ENCODE measurements at places on chromosomes 3 and 15. TPM values are rescaled to one million over a fixed set of nuclear protein-coding genes. Genes with fewer than 3 reads are reported as not detected.

The HHATL gene
- polyA plus RNA-seq = not detected

The DIS3L gene
- polyA plus RNA-seq = 27.6 TPM

The PDE8A gene
- 3.4 TPM for polyA plus RNA-seq

- no peak for DNase-seq
- H3K27ac ChIP-seq = peak overlapping the region; percentile 35
- H3K36me3 ChIP-seq = no peaks in the 10 kb centered on the region
- H3K27me3 ChIP-seq = no peaks in the 10 kb centered on the region
- H3K4me3 ChIP-seq = peak overlapping the region; percentile 8
These were observed 66.2 kb upstream of the XCR1 start for GRCh38 chr3:46093327-46093942.

- H3K4me1 ChIP-seq = no peaks in the 10 kb centered on the region
- no peak overlapping the region for H3K4me3 ChIP-seq
- DNase-seq = no peak
These were observed 746.2 kb downstream of the TUSC7 start for GRCh38 chr3:117455782-117456181.

DNA sequence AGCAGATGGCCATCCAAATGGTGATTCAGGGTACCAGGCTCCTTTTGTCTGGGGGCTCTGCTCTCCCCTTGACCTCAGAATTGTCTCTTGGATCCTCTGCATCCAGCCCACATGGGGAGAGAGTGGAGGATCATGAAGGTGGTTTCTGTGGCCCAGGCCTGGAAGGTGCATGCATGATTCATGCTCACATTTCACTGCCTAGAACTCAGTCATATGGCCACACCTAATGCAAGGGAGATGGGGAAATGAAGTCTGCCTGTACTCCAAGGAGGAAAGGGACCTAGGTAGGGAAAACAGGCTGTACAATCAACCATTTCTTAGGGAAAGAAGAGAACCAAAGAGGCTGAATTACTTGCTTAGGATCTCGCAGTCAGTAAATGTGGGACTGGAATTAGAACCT lies 15.1 kb downstream of the HRG start:
- no peak for DNase-seq
- H3K4me3 ChIP-seq = no peak overlapping the region
- H3K36me3 ChIP-seq = peaks cover 8% of the 10 kb centered on the region

- no peak overlapping the region for H3K4me3 ChIP-seq
- H3K27ac ChIP-seq = no peak overlapping the region
- no peaks in the 10 kb centered on the region for H3K36me3 ChIP-seq
- H3K27me3 ChIP-seq = peaks cover 2% of the 10 kb centered on the region
These were observed 104.2 kb downstream of the AGBL1 start for GRCh38 chr15:86183596-86184491.
